T47D (cell line): ENCODE measurements at places on chromosomes 3 and 15.

DNA sequence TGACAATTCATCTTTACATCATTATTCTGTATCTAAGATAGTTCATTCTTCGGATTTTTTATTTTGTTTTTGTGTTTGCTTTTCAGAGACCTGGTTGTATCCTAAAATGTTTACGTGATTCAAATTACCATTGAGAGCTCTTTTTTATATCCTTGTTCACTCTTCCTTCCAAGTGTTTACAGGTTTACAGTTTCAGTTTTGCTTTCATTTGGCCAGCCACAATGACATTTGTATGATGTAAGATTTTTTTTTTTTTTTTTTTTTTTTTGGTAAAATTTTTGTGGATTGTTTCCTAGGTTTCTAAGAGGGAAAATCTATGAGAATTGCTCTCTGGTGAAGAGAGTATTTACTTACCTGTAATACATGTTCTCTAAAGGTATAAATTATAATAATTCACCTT, 55.0 kb downstream of the SETD5 start:
- no peak for DNase-seq

DNA sequence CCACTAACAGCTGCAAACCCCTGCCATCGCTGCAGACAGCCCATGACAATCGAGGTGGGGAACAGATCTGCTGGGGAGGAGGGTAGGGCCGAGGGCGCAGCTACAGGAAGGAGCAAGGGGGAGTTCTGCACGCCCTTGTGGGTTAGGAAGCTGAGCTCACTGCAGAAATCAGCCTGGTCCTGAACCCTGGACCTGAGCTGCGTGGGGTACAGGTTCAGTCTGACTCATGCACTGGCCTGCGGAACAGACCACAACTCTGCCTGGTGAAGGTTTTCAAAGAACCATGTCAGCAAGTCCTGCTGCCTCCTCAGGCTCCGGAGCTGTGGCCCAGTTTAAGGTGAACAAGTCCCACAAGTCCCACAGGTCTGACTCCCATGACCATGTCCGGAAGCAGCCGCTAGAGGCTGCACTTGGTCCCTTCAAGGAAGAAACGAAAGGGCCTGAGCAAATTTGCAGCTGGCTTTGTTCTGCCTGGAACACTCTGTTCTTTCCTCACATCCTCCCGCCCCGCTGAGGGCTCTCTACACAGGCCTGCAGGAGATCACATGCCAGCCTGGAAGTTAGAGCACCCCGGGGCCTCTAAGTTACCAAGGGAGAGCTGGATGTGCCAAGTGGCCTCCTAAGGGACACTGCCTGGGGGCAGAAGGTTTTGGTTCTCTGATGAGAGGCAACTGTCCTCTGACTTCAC, 49.4 kb upstream of the AKAP13 start:
- peak; percentile 40 for DNase-seq

DNA sequence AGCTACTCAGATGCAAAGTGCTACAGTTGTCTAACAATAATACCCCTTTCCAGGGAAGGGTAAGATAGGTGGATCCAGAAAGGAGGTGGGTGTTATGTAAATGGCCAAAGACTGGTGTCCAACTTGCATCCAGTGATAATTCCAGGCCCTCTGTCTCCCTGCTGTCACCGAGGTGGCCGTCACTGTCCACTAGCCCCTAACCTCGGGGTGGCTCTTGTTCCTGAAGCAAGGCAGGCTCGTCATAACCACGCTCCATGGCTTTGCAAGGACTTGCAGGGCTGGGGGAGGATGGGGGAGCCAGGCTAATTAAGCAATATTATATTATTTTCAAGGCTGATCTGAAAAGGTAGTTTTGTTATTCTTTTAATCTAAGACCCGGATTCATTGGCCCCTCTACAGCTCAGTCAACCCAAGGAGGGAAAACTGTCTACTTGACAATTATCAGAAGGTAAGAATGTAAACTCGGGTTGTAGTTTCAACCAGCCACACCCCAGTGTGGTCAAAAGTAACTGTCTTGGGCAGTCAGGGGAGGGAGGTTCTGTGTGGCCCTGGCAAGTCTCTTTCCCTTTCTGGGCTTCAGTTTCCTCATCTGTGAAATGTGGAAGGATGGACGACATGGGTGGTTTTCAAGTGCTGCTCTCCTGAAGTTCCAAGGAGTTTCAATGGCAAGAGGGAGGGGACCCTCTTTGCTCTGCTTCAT, 220.1 kb upstream of the BHLHE40 start:
- DNase-seq = no peak

DNA sequence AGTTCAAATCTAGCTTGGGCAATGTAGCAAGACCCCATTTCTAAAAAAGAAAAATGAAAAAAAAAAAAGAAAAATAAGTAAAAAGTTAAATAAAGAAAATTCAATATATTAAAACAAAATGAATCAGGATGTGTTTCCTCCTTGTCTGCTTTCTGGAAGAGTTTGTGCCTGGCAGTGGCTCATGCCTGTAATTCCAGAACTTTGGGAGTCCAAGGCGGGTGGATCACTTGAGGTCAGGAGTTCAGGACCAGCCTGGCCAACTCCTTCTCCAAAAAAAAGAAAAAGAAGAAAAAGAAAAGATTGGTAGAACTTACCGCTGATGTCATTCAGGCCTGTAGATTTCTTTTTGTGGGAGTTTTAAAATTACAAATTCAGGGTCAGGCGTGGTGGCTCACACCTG, 36.8 kb downstream of the DAG1 start:
- DNase-seq = no peak

GRCh38 chr3:185815391-185816282, 9.2 kb downstream of the IGF2BP2 start:
- DNase-seq = no peak
